NCI-H1930 (cell line): ENCODE measurements at places on chromosomes 5 and 9.
A peak's percentile ranks its signal among the peaks of the same experiment; 100 is the strongest.

DNA sequence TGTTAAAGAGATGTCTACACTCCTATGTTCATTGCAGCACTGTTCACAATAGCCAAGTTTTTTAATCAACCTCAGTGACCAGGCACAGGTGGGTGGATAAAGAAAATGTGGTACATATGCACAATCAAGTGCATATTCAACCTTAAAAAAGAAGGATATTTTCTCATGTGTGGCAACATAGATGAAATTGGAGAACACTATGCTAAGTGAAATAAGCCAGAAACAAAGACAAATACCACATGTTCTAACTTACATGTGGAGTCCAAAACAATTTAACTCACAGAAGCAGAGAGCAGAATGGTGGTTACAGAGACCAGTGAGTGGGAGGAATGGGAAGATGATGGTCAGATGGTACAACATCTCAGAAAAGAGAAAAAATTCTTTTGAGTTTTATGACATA, 31.8 kb downstream of the ANXA1 start:
- DNase-seq = no peak

GRCh38 chr9:22331533-22331932, 115.1 kb upstream of the DMRTA1 start:
- no peak for DNase-seq

- DNase-seq = no peak
Measured at GRCh38 chr5:179732918-179733771, 523 bp downstream of the MAML1 start.

GRCh38 chr5:3639175-3639574, 43.5 kb downstream of the IRX1 start:
- no peak for DNase-seq

DNA sequence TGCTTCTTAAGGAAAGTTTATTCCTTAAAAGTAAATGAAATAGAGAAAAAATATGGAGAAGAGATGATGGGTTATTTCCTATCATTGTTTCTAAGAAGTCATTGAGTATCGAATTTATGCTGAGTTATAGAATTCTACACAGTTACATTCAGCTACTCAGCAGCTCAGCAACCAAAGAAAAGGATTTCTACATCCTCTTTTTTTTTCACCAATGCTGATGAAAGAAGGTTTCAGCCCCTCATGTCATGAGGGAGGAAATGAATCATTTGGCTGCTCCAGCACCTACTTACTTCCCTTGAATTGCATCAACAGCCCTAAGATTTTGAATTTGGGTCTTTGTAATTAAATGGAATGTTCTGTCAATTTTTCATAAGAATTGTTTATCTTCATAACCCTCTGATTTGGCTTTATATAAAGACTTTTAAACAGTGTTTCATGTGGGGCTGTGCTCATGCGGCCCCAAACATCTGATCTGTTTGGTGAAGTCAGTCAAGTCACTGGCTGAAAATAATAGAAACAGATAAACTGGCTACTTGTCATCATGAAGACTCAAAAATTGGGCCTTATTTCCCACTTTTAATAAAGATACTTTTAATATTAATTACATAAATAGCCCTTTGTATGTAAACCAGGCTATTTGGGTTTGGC, 18.5 kb upstream of the SNX2 start:
- DNase-seq = no peak

- DNase-seq = no peak
Measured at GRCh38 chr5:61995486-61995885, 310.5 kb upstream of the KIF2A start.

DNA sequence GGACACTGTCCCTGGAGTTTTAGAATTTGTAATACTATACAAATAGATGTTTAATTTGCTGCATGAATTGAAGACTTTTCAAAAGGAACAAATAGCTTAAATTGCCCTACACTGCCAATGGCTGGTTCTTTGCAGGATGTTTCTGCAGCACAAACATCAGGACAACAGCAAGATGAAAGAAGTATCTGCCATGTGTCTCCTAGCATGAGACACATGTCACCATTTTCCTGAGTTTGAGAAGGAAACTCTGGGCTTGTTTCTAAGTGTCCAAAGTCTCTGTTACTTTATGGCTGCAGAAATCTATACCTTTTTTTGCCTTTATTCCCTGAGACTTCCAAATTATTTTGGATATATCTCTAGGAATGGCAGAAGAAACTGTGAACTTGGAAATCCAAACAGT, 623 bp upstream of the OR13F1 start:
- DNase-seq = no peak

- peak; percentile 74 for DNase-seq
Measured at GRCh38 chr5:30040488-30041118, 1152.9 kb upstream of the CDH6 start.

DNA sequence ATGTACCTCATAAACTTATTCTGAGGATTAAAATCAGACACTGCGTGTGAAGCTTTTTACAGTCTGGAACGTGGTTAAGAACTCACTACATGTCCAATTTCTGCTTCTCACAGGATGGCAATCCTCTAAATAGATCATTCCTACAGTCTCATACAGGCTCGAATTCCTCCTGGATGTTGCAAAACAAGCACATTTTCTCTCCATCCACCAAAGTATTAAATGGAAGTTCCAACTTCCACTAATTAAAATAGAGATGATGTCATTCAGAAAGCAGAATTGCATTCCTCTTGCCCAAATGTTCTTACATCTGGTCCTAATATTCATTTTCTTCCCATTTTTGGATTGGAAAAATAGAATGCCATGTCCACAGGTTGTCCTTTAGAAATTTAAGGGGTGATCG, 145.5 kb upstream of the PCA3 start:
- no peak for DNase-seq

DNA sequence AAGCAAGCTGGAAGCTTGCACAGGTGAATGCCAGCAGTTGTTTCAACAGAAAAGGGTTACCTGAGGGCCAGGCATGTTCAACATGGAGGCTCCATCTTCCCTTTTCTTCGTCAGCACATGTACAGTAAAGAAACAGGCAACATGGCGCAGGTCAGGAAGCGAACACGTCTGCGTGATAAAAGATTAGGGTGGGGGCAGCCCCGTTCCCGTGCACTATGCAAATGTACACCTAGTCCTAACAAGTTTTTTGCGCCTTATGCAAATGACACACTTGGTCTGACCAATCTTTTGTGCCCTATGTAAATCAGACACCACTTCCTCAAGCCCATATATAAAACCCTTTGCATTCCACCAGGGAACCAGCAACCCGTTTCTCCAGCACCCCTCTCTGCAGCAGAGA, 452.1 kb upstream of the PTPRD start:
- DNase-seq = no peak

- no peak for DNase-seq
Measured at GRCh38 chr9:126335837-126336735, 9.5 kb downstream of the MVB12B start.

DNA sequence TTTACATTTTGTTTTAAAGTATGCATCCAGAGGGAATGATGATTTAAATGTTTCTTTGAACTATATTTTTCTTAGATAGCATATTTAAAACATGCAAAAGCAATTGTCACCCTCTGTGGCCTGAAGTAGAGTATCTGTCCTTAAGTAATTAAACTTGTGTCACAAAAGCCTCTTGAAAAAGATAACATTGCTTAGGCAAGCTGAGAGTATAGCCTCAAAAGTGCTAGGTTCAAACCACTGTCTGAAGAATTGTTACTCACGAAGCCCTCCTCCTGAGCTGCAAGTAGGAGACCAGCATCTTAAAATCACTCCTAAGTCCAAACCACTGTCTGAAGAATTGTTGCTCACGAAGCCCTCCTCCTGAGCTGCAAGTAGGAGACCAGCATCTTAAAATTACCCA, 378.0 kb upstream of the PRR16 start:
- no peak for DNase-seq

- no peak for DNase-seq
Measured at GRCh38 chr9:128946571-128947276, 679 bp downstream of the DOLK start.

DNA sequence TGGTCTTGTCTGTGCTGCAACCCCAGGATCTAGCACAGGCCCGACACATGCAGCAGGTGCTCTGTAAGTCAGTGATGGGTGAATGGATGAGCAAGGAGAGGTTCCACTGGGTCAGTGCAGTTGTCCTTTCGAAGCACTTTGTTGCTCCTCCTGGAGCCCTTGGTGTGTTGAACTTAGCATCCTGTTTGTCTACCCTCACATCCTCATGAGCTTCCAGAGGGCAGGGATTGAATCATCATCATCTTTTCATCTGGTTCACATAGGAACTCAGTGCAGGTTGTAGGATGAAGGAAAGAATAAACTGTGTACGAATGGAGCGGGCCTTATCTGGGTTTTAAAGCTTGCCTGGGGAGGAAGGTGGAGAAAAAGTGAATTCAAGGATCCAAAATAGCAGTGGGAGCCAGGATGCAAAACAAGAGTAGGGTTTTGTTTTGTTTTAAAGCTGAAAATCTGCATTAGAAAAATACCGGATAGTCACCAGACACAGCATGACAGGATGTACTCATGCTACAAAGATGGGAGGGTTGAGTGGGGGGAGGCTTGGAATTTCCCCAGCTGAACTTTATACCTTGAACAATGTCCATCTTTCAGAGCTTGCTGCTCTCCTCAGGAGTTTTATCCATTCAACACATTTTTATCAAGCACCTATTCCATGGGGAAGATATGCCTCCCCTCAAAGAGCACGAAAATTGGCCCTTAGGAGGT, 55.8 kb downstream of the PTTG1 start:
- no peak for DNase-seq

DNA sequence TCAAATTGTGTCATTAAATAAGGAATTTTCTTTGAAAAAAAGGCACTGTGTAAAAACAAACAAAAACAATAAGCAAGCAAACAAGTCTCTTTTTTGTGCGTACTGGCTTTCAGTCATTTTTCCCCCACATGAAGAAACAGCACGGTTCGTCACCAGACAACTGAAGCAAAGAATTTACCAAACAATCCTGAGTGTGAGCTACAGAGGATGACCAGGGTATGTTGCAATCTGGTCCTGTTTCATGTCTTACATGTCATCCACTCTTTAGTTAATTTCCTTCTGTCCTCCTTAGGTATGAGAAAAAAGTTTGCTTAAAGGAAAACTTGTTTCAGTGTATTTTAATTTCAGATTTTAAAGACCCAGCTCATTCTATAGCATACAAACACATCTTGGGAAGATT, 1080.7 kb upstream of the NUDT12 start:
- no peak for DNase-seq

GRCh38 chr9:136014147-136014923, 53.2 kb upstream of the UBAC1 start:
- no peak for DNase-seq

DNA sequence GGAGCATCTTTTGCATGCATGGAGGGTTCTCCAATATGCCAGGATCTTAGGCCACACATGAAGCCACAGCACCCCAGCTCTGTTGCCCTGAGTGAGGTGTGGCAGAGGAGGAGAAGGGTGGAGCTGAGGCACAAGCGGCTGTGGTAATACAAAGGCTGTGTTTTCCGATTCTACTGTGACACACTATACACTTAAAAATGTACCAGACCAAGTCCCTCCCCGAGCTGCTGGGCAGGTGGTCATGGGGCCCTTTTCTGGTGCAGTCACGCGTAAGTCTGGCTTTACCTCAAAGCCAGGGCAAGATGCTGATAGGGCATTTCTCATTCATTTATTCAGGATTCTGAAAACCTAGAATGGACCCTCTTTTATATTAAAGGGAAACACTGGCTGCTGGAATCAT, 3.7 kb downstream of the ADGRV1 start:
- peak; percentile 65 for DNase-seq

- no peak for DNase-seq
Measured at GRCh38 chr5:88925692-88926490, 42.9 kb upstream of the MEF2C start.

- no peak for DNase-seq
Measured at GRCh38 chr5:2376486-2376885, 375.0 kb downstream of the IRX2 start.

GRCh38 chr5:79794347-79794746, 104.7 kb downstream of the CMYA5 start:
- no peak for DNase-seq

DNA sequence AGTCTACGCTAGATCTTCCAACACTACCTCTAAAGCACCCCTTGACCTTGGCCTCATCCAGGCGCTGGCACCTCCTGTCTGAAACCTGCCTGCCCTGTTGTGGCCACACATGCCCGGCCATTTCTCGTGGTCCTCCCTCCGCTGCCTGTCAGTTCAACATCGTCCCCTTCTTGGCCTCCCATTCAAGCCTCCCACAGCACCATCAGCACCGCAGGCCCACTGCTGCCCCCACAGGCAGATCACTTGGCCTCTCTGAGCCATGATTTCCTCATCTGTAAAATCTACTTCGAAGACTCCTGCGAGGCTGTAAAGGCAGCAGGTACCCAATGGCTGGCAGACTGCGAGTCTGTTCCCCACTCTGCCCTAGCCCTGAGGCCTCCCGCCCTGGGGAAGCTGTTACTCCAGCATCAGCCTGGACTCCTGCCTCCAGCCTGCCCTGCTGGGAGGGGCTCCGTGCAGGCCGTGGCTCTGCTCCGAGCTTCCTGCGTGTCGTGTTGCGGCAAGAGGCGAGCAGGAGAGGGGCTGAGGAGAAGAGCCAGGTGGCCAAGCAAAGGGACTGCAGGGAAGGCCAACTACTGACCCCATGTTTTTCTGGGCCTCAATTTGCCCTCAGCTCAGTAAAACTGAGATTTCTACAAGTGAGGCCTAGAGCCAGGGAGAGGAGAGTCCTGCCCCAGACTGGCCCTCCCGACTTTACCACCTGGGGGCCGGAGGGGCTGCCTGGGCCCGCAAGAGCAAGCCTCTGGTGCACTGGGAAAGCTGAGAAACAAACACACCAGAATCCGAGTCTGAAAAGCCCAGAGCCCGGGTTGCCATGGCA, 70.5 kb upstream of the LRRTM2 start:
- DNase-seq = no peak

GRCh38 chr9:135343136-135343535, 136.4 kb upstream of the PPP1R26 start:
- no peak for DNase-seq

- no peak for DNase-seq
Measured at GRCh38 chr9:98430535-98431292, 175.3 kb upstream of the TBC1D2 start.

- no peak for DNase-seq
Measured at GRCh38 chr9:137986268-137987099, 108.9 kb downstream of the CACNA1B start.

DNA sequence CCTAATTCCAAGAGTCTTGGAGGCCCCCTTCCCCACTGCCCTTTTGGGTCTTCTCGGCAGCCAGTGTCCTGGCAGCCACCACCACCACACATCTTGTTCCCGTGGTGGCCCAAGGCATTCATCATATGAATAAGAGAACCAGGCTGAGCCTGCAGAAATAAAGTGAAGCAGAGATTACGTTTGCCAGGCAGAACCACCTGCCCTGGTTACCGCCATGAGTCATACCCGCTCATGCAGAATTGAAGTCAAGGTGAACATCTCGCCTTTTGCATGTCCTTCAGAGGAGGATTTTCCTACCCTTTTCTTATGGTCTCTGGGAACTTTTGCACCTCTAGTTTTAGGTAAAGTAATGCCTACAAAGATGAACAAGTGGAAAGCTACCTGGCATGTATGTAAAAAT, 119.5 kb upstream of the LMX1B start:
- no peak for DNase-seq

DNA sequence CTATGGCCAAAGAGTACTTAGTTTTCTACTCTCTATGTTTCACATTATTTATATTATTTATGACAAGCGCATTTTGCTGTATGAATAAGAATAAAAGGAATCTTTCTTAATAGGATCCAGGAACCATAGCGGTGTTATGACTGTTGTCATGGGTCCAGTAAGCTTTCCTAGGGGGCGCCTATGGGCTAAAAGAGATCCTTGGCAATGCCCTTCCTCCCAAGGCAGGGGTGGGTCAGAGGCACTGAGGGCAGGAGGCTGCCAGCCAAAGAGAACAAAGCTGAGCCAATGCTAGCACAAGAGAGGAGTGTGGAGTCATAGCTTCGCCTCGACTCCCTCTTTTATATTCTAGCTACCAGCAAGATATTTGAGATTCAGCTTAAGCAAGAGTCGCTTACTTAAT, 98.4 kb upstream of the GNAQ start:
- DNase-seq = no peak
